ENCODE measurements at places on chromosomes 11 and 22. TPM values are rescaled to one million over a fixed set of nuclear protein-coding genes. Genes with fewer than 3 reads are reported as not detected.

GRCh38 chr22:20408891-20409290 lies 14.9 kb downstream of the ZNF74 start:
- DNase-seq = no peak

The DBX1 gene
- not detected for total RNA-seq

The MIOX gene
- total RNA-seq = 5.2 TPM

DNA sequence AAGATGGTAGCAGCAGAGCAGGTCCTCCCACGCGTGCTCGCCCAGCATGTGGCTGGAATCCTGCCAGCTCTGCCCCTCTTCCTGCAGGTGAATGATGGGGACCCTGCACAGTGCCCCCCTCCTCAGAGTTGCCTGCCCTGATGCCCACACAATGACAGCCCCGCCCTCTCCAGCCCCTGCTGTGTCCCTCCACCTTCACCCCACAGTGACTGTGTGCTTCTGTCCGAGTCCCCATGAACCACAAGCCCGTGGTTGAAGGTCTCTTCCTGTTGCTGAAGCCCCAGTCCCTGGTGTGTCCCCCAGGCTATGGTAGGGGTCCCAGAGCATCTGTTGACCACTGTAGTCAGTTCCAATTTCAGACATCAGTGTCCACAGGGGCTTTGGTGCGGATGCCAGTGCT lies 71.0 kb downstream of the BRD1 start:
- no peak for DNase-seq

- no peak for DNase-seq
These were observed 2.8 kb downstream of the GRK3 start for GRCh38 chr22:25567251-25567675.

DNA sequence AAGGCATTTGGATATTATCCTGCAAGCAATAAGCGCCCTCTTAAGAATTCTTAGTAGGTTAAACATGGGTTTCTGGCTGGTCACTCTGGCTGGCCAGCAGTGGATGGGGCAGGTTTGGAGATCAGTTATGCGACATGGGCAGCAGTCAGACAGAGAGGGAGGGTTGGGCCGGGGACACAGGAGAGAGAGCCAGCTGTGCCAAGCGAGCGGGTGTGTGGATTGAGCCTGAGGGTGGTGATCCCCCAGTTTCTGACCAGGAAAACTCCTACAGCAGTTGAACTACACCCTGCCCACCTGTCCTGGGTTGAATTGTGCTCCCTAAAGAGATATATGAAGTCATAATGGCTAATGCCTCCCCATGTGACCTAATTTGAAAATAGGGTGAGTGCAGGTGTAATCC lies 671.2 kb downstream of the TBC1D22A start:
- DNase-seq = no peak

The SAA4 gene
- total RNA-seq = not detected

GRCh38 chr22:46757104-46757503 lies 5.3 kb upstream of the TBC1D22A start:
- DNase-seq = no peak

- no peak for DNase-seq
These were observed 122.3 kb downstream of the KCNQ1 start for GRCh38 chr11:2567026-2567671.

GRCh38 chr11:72411623-72412419 lies 22.5 kb downstream of the CLPB start:
- no peak for DNase-seq

- DNase-seq = no peak
These were observed 1.2 kb upstream of the MPPED2 start for GRCh38 chr11:30587269-30587812.

The TMEM121B gene
- total RNA-seq = 0.07 TPM

The ESAM gene
- total RNA-seq = 0.88 TPM

- DNase-seq = no peak
These were observed 51.0 kb downstream of the RPUSD4 start for GRCh38 chr11:126160345-126161022.

The C22orf42 gene
- total RNA-seq = not detected

The KCNJ1 gene
- total RNA-seq = not detected

The CHRM1 gene
- not detected for total RNA-seq

The NTM gene
- not detected for total RNA-seq

DNA sequence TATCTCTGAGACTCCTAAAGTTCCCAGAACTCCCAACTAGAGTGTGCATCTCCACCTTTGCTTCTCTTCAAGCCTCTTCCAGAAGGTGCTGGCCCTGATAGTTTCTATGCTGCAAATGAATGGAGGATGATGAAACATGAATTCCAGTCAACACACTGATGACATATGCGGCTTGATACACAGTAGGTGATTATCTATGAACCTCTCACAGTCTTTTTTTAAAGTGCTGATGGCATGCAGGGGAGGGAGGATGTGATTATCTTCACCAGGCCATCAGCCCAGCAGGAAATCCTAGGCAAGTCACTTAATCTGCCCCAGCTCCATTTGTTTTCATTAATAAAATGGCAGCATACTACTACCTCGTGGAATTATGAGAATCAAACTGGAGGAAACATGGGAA lies 548.5 kb downstream of the SOX6 start:
- no peak for DNase-seq

The TSPAN32 gene
- 8.6 TPM for total RNA-seq

GRCh38 chr11:75576499-75576918 lies 14.5 kb downstream of the SERPINH1 start:
- DNase-seq = no peak

DNA sequence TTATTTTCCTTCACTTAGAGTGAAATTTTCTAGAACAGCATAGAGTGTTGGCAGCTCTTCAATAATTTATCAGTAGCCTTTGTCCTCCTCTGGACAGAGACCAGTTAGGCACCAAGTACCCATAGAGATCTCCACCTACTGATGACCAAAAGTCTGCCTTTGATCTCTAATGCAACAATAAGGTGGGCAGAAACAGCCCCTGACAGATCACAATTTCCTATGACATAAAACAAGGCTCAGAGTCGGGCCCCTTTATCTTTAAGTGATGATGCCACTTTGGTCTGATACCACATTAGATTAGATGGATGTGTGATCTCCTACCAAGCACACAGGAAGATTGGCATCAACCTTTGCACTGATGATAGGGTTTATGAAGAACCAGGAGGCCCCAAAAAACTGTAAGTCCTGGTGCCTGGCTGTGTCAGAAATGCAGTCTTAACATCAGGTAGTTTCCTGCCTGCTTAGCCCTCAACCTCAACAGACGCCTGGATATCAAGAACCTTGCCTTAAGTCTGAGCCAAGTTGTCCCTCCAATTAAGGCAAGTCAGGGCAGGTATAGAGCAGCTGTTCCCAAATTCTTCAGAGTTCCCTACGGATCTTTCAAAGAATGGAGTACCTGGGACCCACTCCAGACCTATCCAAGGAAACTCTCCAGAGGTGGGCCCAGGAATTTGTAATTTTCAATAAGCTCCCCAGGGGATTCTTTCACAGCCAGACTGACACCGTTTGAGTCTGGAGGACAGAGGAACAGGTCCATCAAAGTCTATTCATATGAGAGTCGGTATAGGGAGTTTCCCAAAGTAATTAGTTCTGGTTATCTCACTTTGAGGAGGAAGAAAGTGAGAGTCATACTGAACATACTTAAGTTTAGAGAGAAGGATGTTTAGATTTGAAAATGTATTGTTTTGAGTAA lies 30.6 kb upstream of the TMPRSS4 start:
- DNase-seq = peak; percentile 57

- no peak for DNase-seq
These were observed 257.5 kb downstream of the TMEM135 start for GRCh38 chr11:87295237-87295636.

DNA sequence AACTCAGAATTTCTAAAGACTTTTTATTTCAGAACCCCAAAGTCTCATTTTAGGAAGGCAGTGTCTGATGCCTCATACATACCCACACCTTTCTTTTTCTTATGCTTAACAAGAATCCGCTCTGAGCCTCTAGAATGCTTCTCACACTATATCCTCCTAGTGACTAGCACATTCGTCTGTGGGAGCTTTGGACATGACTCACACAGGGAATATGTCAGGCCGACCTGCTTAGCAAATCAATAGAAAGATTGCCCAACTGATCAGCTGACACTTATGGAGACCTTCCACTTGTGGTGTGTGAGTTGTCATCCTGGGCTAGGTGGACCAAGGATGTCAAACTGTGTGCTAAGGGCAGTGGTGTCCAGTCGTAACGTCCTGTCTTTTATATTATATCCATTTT lies 129.9 kb upstream of the TTC12 start:
- DNase-seq = no peak

The PHLDA2 gene
- 12.3 TPM for total RNA-seq

The KCNQ1OT1 gene
- total RNA-seq = 0.26 TPM

The SLC29A2 gene
- total RNA-seq = 3.6 TPM

- no peak for DNase-seq
These were observed 18.0 kb downstream of the TP53AIP1 start for GRCh38 chr11:128924510-128925249.

GRCh38 chr11:2268729-2269600 lies 1.4 kb downstream of the ASCL2 start:
- peak; percentile 88 for DNase-seq

The OTUB1 gene
- 62.8 TPM for total RNA-seq

GRCh38 chr11:17693531-17693930 lies 25.8 kb upstream of the MYOD1 start:
- no peak for DNase-seq

DNA sequence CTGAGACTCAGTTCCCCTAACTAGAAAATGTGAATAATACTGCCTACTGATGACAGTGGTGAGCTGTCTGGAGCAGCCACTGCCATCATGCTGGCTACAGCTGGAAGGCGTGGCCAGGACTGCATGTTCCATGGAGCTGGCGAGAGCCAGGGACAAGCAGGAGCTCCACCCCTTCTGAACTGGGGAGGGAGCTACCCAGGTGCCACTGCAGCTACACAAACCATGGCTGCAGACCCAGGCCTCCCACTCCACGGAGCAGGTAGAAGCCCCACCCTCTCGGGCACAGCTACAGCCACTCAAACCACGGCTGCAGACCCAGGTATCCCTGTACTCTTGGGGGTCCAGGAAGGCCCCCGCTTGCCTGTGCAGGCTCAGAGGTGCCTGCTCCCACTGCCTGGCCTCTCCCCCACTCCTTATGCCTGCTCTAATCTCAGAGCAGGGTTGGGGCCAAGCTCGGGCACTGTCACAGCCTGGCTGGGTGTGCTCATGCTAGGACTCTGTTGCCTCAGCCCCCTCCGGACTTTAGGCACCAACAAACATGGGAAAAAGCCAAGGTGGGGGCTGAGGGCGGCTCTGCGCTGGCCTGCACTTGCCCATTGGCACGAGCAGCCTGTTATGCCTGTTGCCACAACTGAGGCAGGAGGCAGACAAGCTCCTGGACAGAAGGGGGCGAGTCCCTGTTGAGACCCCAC lies 51.7 kb downstream of the RAB30 start:
- no peak for DNase-seq

GRCh38 chr22:37275622-37276021 lies 6.7 kb upstream of the CYTH4 start:
- DNase-seq = peak; percentile 72

DNA sequence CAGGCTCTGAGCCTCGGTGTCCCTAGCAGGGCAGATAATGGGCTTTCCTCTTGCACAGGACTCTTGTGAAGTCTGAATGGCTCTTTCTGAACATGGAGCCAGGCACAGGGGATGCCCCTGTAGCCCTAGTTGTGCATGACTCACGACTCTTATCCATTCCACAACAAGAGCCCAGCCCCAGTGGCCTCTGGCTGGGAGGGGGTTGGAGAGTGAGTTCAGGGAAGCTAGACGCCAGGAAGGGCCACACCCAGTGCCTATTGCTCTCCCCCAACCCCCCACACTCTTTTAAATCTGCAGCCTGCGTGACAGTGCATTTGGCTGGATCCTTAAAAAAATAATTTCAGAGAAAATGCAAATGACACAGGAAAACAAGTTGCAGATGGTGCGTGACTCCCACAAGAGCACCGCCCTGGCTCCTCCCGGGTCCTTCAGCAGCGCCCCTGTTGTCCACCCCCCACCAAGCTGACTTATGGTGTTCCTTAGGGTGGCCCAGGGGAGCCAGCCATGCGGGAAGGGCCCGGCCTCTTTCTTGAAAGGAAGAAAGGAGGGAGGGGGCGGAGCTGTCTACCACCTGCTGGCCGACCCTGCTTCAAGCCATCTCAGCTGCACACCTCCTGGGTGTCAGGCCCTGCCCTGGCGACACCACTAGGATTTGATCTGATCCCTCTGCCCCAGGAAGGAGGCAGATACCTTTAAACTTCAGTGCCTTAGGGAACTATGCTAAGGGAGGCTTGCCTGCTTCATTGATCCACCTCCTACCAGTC lies 74.7 kb downstream of the MN1 start:
- no peak for DNase-seq
